Posterior vena cava (tissue), 2 donors: ENCODE measurements at places on chromosomes 2 and 18. TPM values are rescaled to one million over a fixed set of nuclear protein-coding genes. Genes with fewer than 3 reads are reported as not detected.

HOXD10 gene
- 10.1 TPM for total RNA-seq

DNER gene
- 1.1 TPM for total RNA-seq

GRCh38 chr2:120634533-120634932 is 101.1 kb upstream of the GLI2 start:
- no peak for DNase-seq

- DNase-seq: no peak
Observed at GRCh38 chr18:71831039-71831438, 713.1 kb downstream of the CBLN2 start.

- DNase-seq: no peak
Observed at GRCh38 chr2:102872388-102872787, 110.6 kb downstream of the TMEM182 start.

GRCh38 chr2:71743995-71744675 is 290.8 kb downstream of the DYSF start:
- no peak for DNase-seq
